NCI-H2081 (cell line): ENCODE measurements at places on chromosomes 4 and X.
A peak's percentile ranks its signal among the peaks of the same experiment; 100 is the strongest.

DNA sequence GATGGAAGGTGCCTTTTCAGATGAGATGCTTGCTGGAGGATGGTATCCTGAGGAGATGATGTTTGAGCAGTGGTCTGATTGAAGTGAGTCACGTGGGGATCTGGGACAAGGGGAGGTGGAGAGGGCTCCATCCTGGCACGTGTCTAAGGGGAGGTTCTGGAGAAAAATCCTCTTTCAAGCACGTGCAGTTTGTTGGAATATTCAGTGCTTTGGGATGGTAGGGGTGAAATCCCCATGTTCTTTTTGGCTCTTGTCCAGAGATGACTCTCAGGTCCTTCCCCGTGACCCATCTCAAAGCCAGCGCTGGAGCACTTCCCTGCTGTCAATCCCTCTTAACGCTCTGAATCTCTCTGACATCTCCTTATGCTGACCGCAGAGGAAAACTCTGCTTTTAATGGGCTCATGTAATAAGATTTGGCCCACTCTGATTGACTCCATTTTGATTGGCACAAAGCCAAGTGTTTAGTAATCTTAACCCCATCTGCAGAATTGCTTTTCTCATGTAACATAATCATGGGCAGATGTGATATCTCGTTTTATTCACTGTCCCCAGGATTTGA, 10.8 kb upstream of the KLKB1 start:
- no peak for DNase-seq

GRCh38 chrX:29687687-29688086, 527.7 kb upstream of the MAGEB2 start:
- DNase-seq, result no peak

GRCh38 chrX:19798423-19798822, 89.0 kb downstream of the SH3KBP1 start:
- DNase-seq, result no peak

DNA sequence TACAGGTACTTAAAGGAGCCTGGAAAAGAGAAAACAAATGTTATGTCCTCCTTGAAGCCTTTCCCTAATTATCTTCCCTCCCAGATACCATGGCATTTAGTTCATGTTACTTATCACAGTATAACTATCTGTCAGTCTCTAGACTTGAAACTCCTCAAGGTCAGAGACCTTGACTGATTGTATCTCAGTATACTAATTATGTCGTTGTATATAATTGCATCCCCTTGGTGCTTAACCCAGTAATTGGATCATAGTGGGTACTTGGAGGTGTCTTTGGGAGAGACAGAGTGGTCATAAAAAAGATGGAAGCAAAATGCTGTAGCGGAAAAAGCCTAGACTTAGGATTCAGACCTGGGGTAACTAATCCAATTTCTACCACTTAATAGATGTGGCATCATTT, 8.1 kb downstream of the IGBP1 start:
- DNase-seq, result no peak

DNA sequence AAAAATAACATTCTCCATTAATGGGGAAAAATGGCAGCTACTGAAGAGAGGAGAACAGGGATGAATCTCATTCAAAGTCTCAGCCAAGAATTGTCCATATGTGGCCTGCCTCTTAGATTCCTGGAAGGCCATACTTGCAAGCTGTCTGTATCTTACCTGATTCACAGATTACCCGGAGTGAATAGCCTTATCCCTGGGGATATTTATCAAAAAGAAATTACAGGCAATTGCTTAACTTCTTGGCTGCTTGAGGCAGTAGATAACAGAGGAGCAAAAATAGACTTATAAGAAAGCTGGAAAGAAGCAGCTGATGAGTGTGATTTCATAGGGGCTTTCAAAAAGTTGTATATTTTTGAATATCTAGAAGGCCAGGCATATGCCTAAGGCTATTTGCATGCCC, 68.8 kb upstream of the PPP1R2C start:
- no peak for DNase-seq

DNA sequence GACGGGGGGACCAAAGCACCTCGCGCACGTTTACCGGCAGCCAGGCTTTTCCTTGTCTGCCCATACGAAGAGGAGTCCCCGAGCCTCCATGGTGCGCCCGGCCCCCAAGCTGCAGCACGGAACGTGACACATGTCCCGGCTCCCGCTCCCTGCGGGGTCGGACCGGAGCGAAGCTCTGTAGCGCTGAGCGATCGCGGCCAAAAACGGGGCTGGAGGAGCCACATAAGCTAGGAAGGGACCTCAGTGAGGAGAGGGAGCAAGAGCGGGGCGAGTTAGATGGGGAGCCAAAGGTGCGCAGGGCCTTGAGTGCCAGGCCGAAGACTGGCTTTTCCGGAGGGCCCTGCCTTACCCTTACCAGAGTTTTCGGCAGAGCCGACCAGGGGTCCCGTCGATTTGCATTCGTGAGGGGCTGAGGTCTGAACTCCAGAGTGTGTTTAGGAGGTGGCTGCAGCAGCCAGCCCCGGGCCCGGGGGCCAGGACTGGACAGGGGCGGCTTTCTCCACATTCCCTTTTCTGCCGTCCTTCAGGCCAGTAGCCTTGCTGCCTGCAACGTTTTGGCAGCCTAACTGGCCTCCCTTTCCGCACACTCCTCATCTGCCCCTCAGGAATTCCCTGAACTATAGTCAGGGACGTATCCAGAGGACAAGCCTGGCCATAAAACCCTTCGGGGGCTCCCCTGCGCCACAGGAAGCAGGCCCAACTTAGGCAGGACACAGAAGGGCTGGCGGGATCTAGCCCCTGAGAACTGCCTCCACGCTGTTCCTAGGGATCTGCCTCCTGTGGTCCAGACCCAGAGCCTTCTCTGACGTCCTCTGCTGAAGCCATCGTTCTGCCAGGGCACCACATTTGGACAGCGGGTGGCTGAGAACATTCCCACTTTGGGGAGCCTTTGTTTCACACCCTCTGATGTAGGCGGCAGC, 689 bp downstream of the SSR4 start:
- no peak for DNase-seq

DNA sequence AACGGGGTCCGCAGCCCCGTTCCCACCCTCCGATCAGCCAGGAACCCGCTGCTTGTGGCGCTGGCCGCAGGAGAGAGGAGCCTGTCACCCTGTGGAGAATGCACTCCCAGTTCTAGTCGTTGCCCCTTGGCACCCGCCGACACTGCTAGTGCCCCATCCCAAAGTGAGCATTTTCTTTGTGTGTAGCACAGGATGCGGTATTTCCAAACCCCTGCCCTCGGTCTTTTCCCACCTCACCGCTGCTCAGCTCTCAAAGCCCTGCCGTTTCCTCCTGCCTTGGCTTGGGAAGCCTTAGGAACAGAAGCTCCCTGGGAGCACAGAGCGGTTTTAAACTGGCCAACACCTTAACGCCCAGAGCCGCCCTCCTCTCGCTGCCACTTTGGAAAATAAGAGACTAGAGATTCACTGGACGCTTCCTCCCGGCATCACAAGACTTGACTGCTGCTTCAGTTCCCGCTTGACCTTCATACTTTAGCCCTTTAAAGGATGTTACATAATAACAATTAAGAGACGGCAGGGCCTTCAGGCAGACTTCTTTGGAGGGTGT, 772 bp downstream of the CYP4V2 start:
- DNase-seq, result peak; percentile 1

DNA sequence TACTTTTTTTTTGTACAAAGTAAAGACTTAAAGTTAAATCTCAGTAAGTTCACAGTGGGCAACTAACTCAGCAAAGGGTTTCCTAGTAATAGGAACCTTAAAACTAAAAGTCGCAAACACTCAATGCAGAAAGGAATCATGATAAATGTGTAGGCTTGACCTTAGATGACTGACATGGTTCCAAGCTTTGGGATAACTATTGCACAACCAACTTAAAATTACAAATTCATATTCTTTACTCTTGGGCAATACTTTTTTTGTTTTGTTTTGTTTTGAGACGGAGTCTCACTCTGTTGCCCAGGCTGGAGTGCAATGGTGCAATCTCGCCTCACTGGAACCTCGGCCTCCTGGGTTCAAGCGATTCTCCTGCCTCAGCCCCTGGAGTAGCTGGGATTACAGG, 8.2 kb downstream of the ELOVL6 start:
- DNase-seq, result no peak
